ENCODE measurements at places on chromosomes 4 and X. TPM values are rescaled to one million over a fixed set of nuclear protein-coding genes. Genes with fewer than 3 reads are reported as not detected.

- DNase-seq: no peak
- peaks cover 19% of the 10 kb centered on the region for H3K36me3 ChIP-seq
- H3K27ac ChIP-seq: no peak overlapping the region
- no peak overlapping the region for H3K4me3 ChIP-seq
Observed at GRCh38 chr4:751676-752075, 46.0 kb downstream of the PCGF3 start.

GRCh38 chrX:69305333-69306062, 140.2 kb upstream of the PJA1 start:
- no peaks in the 10 kb centered on the region for H3K36me3 ChIP-seq
- H3K4me1 ChIP-seq: no peaks in the 10 kb centered on the region
- no peaks in the 10 kb centered on the region for H3K27me3 ChIP-seq

DNA sequence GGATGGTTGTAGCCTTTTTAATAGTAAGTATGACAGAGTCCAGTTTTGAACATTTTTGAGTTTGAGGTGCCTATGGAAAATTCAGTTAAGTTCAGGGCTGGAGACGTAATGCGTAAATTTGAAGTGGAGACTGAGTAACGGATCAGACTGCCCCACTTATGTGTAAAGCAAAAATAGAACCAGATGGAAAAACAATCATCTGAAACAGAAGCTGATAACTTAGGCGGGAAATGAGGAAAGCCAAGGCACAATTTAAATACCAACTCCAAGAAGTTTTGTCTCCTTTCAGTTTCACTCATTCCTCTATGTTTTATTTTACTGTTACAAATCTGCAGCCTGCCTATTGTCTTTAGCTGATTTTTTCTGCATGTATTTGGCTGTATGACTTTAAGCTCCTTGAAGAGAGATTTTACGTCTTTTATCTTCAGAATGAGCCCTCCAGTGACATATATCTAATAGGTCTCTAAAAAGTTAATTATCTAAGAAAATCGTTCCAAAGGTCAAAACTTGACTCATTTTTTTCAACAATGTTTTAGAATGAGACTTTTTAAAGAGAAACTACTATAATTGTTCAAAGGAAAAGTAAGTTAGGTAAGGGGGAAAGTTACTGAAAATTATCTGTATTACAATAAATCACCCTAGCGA, 1.1 kb downstream of the SGCB start:
- no peaks in the 10 kb centered on the region for H3K27me3 ChIP-seq
- H3K27ac ChIP-seq: no peak overlapping the region
- no peak for DNase-seq
- peak overlapping the region; percentile 86 for H3K4me3 ChIP-seq

DNA sequence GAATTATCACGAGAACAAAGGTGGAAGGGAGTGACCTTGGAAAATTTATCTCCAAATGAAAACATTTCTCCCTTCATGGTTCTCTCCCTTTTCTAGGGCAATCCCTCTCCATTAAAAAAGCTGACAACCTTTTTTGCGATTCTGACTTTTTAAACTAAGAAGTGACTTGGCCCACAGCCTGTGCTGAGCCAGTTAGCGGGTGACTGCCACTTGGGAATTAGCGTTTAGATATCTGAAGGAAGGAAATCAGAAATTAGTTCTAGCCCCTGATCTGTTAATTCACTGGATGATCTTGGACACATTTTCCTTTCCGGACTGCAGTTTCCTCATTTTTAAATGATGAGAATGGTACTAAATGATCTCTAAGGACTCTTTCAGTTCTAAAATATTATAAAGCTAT, 245.0 kb downstream of the FBXO8 start:
- no peaks in the 10 kb centered on the region for H3K27me3 ChIP-seq
- H3K36me3 ChIP-seq: no peaks in the 10 kb centered on the region
- H3K27ac ChIP-seq: no peak overlapping the region
- no peaks in the 10 kb centered on the region for H3K4me1 ChIP-seq
- no peak for DNase-seq

DNA sequence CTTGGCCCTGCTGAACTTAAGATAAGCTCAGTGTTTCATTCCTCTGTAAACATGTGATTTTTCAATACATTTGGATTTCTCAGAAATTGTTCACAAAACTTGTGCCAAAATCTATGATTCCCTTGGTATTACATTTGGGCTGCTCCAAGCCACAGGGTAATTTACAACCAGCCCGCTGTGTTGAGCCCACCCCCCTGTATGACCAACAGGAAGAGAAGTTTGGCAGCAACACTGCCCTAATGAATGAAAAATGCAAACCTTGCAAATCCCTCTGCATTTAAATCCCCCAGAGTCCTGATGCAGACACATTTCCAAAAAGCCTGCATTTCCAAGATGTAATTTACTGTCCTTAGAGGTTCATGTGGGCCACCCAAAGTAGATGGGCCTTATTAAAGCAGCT, 34.1 kb upstream of the GAB1 start:
- no peak overlapping the region for H3K27ac ChIP-seq
- DNase-seq: no peak
- H3K4me3 ChIP-seq: no peak overlapping the region
- H3K4me1 ChIP-seq: no peaks in the 10 kb centered on the region
- H3K27me3 ChIP-seq: no peaks in the 10 kb centered on the region

- no peak overlapping the region for H3K4me3 ChIP-seq
- H3K27me3 ChIP-seq: no peaks in the 10 kb centered on the region
- H3K4me1 ChIP-seq: peaks cover 4% of the 10 kb centered on the region
- peak; percentile 45 for DNase-seq
Observed at GRCh38 chrX:42955349-42955748, 177.4 kb upstream of the PPP1R2C start.

DNA sequence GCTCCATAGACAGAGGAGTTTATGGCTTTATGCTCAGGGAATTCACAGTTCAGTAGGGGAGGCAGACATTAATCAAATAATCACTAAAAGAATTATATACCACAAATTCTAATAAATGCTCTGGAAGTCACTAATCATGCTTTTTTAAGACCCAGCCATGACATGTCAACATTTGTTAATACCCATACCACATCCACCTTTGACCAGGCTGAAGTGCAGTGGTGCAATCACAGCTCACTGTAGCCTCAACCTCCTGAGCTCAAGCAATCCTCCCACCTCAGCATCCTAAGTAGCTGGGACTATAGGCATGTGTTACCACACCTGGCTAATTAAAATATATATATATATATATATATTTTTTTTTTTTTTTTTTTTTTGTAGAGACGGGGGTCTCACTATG, 12.8 kb upstream of the SCD5 start:
- no peak overlapping the region for H3K27ac ChIP-seq
- no peak overlapping the region for H3K4me3 ChIP-seq
- H3K36me3 ChIP-seq: no peaks in the 10 kb centered on the region
- no peak for DNase-seq

DNA sequence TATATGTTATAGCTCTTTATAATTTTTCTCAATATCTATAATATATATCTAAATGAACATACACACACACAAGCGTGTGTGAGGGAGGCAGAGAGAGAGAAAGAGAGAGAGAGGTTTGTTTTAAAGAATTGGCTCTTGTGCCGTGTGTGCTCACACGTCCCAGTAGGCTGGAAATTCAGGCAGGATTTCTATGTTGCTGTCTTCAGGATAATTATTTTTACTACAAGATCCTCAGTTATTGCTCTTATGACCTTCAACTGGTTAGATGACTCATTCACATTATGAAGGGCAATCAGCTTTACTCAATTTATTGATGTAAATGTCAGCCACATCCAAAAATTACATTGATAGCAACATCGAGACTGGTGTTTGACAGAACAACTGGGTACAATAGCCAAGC, 1520.7 kb upstream of the PCDH7 start:
- no peaks in the 10 kb centered on the region for H3K27me3 ChIP-seq
- no peak overlapping the region for H3K27ac ChIP-seq
- H3K4me3 ChIP-seq: no peak overlapping the region
- DNase-seq: no peak
- H3K36me3 ChIP-seq: no peaks in the 10 kb centered on the region

DNA sequence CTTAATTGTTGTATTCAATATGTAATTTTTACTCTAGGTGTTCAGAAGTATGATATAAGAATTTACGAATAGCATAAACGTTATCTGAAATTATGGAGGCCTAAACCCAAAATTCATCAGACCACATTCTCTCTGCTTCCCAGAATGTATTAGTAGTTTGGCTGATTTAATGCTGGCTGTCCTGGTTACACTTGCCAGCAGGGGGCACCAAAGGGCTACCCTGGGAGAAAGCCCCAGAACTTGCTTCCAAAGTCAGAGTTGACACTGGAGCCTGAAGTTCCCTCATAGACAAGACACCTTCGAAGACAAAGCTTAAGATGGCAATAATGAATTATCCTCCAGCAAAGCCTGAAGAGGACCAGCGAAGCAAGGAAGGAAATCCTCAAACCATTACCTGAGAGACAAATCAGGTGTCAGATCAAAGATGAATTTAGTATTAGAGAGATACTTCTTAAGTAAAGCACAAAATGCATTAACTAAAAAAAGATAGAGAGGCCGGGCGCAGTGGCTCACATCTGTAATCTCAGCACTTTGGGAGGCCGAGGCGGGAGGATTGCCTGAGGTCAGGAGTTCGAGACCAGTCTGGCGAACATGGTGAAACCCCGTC, 11.3 kb upstream of the ANOS1 start:
- no peaks in the 10 kb centered on the region for H3K27me3 ChIP-seq
- H3K4me1 ChIP-seq: no peaks in the 10 kb centered on the region
- no peaks in the 10 kb centered on the region for H3K36me3 ChIP-seq
- H3K4me3 ChIP-seq: no peak overlapping the region
- no peak overlapping the region for H3K27ac ChIP-seq

DNA sequence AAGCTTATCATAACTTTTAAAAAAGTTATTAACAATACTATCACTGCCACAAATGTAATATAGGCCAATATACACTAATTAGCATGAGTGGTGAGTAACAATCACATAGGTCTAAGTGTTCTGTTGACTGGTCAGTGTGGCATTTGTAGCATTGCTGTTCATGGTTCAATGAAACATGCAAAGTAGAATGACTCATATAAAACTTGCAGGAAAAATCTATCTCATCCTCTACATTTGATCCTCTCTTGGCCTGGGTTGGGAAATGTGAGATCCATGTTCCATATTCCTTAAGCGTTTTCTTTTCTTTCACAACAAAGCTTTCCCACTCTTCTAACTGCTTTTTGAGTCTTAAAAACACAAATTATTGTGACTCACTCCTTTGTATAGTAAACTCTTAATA, 1418.7 kb downstream of the FSTL5 start:
- H3K36me3 ChIP-seq: no peaks in the 10 kb centered on the region
- no peak overlapping the region for H3K4me3 ChIP-seq

DNA sequence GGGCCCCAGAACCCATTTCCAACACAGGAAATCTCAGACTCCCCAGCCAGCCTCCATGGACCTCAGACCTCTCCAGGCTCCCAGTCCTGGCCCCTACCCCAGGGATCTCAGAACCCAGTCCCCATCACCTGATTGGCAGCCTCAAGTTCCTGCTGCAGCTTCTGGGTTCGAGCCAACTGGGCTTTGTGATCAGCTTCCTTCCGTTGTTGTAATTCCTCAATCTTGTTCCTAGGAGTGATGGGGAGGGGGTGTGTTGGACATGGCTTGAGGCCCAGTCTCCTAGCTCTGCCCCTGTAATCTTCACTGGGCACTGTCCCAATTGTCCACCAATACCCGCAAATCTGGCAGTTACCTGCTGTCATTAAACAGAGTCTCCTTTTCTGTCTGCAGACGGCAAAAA, 12.6 kb downstream of the GRIPAP1 start:
- no peak overlapping the region for H3K4me3 ChIP-seq
- H3K27me3 ChIP-seq: no peaks in the 10 kb centered on the region
- peaks cover 13% of the 10 kb centered on the region for H3K36me3 ChIP-seq
- H3K27ac ChIP-seq: no peak overlapping the region
- H3K4me1 ChIP-seq: no peaks in the 10 kb centered on the region

The ANKRD50 gene
- 0.03 TPM for polyA plus RNA-seq

The EDNRA gene
- 0.33 TPM for polyA plus RNA-seq

The PDGFRA gene
- 0.24 TPM for polyA plus RNA-seq

The ZBED1 gene
- polyA plus RNA-seq: 43.1 TPM

The MEPE gene
- not detected for polyA plus RNA-seq

The HTATSF1 gene
- polyA plus RNA-seq: 47.3 TPM

The UGT2B10 gene
- polyA plus RNA-seq: not detected

The DCHS2 gene
- polyA plus RNA-seq: 0.01 TPM

The INPP4B gene
- 0.94 TPM for polyA plus RNA-seq

The SSX5 gene
- polyA plus RNA-seq: not detected

The NXF2 gene
- not detected for polyA plus RNA-seq

Data from GM12878 (cell line).